Sigmoid colon (tissue), 7 donors: ENCODE measurements at places on chromosomes 3 and 15. TPM values are rescaled to one million over a fixed set of nuclear protein-coding genes. Genes with fewer than 3 reads are reported as not detected.

GRCh38 chr3:157499342-157499963 is 3.8 kb downstream of the VEPH1 start:
- DNase-seq = no peak

DNA sequence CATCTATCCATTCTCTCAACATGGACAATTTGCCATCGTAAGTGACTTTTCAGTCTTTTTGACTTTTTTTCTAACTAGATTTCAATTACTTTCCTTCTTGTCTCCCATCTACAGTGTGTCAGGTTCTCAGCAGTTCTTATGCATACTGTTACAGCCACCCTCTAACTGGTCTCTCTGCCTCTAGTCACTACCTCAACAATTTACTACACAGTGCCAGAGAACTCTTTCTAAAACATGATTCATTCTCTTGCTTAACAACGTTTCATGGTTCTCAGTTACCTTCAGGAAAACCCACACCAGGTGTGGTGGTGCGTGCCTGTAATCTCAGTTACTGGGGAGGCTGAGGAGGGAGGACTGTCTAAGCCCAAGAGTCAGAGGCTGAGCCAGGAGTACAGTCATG is 95.4 kb downstream of the DIPK2A start:
- DNase-seq = no peak

DNA sequence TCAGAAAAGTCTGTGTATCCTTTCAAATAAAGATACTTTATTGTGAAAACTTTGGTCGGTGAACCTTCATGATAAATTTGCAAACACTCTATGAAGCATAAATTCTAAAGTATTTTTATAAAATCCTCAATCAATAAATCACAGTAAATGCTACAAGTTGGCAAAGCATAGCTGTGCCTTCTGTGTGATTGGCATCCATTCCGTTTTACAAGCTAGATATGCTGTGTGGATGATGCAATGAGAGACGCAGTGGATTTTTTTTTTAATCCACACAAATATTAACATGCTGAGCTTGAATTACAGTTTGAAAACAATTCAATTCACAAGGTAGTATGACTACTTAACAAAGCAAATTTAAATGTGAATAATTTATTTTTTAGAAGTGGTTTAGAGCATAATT is 937.2 kb downstream of the ZPLD1 start:
- no peak for DNase-seq

GRCh38 chr15:70582143-70582945 is 181.0 kb downstream of the UACA start:
- no peak for DNase-seq

The UROC1 gene
- total RNA-seq = not detected

The CLEC3B gene
- total RNA-seq = 58.9 TPM
